Lung microvascular endothelial cell (primary cell): ENCODE measurements at places on chromosomes 7 and 10. TPM values are rescaled to one million over a fixed set of nuclear protein-coding genes. Genes with fewer than 3 reads are reported as not detected.

ST8SIA6 gene
- 0.20 and 0.87 TPM in 2 replicates for total RNA-seq

ACHE gene
- 1.7 and 3.4 TPM in 2 replicates for total RNA-seq

GCK gene
- 0.20 and 0.22 TPM in 2 replicates for total RNA-seq

CLDN3 gene
- 0.44 and 0.60 TPM in 2 replicates for total RNA-seq

UPK3BL1 gene
- total RNA-seq, result 2.4 and 6.9 TPM in 2 replicates

HYCC1 gene
- 26.8 and 27.7 TPM in 2 replicates for total RNA-seq
